ENCODE measurements at places on chromosomes 2 and 18.
A peak's percentile ranks its signal among the peaks of the same experiment; 100 is the strongest.

- DNase-seq: no peak
These were observed 174.5 kb downstream of the CTIF start for GRCh38 chr18:48713309-48713708.

- no peak for DNase-seq
These were observed 159.2 kb downstream of the GULP1 start for GRCh38 chr2:188450732-188451483.

DNA sequence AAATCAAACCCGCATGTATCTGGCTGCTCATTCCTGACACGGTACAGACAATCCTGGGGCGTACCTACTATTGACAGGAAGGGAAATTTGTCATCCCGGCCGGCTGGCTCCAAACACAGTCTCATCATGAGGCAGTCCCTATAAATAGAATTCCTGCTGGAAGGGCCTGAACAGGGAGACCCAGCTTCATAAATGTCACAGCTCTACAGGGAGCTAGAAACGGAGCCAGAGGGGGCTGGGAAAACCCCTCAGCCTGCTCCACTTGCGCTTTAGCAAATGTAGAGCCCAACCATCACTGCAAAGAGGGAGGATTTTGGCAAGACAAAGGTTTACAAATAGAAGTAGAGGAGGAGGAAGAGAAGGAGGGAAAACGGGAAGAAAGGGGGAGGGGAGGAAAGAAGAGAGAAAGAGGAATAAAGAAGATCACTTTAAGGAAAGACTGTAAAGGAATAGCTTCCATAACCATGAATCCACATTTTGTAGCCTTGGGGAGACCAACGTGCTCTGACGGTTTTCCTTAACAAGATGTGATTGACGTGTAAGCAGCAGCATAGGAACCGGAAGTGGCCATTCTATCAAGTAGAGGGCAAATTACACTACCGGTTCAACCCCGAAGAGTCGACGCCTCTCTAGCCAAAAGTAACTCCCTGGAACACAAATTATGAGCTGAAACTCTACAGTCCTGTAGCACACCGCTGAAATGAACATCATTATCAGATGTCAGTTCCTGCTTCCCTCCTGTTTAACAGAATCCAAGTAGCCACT lies 56.8 kb upstream of the TTN start:
- DNase-seq: no peak

- no peak for DNase-seq
These were observed 76.6 kb downstream of the SMIM21 start for GRCh38 chr18:75350857-75351256.

DNA sequence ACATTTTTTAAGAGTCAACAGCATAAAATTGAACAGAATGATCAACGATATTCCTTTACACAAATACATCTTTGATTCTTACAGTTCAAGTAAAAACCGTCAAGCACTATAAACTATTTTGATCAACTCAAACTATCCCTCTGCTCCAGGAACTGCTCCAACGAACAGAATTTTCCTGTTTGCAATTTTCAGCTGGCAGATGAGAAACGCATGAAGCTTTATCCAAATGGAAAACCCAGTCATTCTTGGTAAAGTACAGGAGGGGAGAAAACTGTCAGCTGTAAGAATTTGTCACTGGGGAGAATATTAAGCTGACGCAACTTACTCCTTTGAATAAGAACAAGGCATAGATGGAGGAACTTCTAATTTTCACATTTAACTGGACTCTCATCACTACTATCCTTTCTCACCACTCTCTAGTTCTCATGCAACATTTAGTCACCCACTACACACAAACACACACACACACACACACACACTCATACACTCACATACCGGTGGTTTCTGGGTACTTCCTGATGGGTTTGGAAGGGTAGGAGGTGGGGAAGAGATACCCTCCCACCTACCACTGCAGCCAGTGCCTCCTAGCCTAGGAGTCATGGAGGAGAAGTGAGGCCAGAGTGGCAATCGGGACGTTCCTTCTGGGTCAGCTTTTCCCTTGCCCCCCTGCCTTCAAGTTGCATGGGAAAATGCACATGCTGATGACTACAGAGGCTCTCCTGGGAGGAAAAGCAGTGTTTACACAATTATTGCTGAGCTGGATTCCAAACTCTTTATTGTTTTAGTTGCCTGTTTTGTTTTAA lies 54.0 kb upstream of the SPATS2L start:
- no peak for DNase-seq

DNA sequence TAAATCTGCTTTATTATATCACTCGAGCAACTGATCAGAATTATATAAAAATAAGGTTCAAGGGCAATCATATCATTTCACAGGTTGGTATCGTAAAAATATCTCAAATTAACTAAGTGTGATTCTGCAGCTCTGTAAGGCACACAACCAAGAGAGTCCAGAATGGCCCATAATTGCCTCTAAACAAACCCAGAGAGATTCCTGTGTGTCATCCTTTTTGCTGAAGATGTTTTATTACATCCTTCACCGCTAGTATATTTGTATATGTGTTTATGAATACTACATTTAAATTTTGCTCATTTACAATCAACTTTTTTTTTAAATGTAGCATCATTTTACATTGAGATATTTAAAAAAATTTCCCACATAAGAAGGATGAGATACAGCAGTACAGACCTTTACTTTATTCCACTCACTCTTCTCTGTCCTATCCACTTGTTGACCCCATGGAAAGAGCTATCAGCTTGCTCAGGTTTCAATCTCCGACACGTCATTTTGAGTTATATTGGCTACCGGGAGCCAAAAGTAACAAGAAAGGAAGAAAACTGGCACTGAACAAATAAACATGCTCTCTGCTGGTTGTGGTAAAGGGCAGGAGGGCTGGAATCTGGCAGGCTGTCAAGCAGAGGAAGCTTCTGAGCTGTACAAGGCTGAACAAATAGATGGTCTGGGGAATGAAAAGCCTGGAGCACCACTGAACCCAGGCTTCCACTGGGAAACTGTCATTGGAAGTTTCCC lies 23.1 kb downstream of the PLA2R1 start:
- DNase-seq: no peak

GRCh38 chr2:68237404-68237803 lies 14.9 kb downstream of the PPP3R1 start:
- DNase-seq: no peak

- no peak for DNase-seq
These were observed 11.1 kb downstream of the ONECUT2 start for GRCh38 chr18:57446322-57446721.

DNA sequence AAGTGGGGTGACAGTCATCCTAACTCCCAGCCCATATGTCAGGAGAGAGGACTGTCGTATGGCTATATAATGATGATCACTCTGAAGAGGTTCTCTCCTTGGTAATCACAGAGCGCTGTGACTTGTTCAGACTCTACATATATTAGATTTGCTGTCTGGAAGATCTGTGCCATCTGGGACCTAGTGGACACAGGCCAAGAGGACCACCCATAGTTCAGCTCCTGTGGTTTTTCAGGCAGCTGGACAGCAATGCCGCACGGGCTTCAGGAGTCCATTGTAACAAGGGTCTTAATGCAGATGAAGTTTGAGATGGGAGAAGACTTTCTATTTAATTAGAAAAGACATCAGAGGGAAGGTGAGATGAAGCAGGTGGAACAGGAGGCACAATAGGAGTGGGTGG lies 40.1 kb upstream of the EPHA4 start:
- DNase-seq: no peak

- DNase-seq: no peak
These were observed 120.3 kb upstream of the NFATC1 start for GRCh38 chr18:79275461-79275860.

GRCh38 chr18:53324353-53324752 lies 900.1 kb downstream of the MBD2 start:
- no peak for DNase-seq

GRCh38 chr2:239216614-239217273 lies 184.1 kb downstream of the HDAC4 start:
- peak; percentile 23 for DNase-seq

DNA sequence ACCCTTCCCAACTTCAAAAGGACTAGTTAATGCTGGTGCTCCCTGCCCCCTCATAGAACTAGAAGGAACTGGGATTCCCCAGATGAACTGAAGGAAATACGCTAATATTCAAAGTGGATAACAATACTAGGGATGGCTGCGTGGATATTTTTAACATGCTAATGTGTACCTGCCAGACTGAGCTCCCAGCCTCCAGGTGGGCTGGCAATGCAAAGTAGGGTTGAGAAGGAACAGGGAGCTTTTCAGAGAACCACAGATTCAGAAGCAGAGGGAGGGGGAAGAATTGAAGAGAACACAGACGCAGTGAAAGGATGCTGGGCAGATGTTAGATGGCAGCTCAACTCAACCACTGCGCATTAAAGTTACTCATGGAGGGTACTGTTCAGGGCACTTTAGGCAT lies 354.4 kb downstream of the TGIF1 start:
- DNase-seq: no peak

- DNase-seq: no peak
These were observed 2114.6 kb upstream of the PIK3C3 start for GRCh38 chr18:39840406-39840805.

- no peak for DNase-seq
These were observed 3.6 kb downstream of the LRP1B start for GRCh38 chr2:142127248-142127647.

DNA sequence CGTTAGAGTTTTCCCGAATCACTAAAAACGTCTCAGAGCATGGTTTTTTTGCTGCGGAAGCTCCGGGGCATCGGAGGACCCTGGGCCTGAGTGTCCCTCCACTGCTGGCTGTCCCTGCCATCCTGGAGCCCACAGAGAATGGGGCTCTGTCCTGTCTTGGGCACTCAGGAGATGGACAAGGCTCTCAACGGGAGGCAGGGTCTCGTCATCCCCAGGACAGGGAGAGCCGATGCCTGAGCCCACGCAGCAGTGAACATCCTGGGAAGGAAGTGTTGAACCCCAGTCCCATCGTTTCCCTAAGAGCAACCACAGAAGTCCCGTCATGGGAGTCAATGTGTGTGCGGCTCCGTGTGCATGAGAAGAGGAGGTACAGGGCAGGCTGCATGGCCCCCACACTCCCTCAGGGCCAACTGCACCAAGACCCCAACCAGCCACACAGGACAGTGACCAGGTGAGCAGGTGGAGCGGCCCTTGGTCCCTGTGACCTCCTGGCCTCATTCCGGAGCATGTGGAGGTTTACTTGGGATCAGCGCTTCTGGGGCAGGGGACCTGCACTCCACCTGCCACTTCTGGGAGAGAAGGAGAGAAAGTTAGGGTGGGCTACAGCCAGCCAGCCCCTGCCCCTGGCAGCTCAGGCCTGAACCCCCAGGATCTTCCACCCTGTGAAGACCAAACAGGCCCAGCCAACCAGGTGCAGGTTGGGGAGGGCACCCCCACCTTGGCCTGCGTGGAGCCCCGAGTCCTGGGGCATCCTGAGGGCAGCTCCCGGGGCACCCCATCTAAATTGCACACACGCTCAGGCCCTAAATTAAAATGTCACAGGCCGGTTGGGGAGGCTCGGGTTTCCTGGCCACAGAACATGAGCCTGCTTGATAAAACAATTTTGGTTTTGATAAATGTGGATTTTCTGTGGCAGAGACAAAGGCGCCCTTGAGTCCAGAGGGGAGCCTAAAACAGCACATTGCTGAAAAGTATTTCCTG lies 3.1 kb upstream of the SNED1 start:
- DNase-seq: no peak

DNA sequence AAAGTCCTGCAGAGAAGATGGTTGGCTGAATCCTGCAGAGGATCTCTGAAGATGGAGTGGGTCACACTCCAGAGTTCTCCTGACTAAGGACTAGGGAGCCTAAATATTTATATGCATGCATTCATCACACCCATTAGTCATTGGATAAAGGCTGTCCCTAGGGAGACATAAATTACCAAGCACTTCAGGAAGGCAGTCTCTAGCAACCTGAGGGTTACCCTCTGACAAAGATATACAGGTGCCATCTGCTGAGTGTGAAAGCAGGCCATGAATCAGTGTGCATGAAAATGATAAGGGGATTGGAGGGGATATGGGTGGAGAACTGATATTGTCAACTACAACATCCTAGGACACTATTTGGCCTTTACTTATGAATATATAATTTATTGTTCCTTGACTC lies 294.8 kb upstream of the DDX18 start:
- no peak for DNase-seq

DNA sequence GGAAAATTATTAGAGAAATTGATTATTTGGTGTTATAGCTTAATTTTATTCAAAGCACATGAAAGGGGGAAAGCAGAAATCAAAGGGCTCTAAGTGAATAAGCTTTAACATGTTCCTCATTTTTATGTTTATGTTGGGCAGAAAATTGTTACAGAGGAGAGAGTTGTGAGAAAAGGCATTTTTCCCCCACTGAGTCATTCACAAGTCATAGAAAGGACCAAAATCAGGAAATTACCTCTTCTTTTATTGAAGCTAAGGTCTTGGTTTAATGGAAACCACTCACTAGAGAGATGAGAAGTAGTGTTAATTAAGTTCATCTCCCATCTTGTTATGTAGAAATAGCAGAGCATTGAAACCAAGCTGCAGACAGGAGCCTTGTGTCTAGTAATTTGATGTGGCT lies 175.3 kb upstream of the THUMPD2 start:
- DNase-seq: no peak

DNA sequence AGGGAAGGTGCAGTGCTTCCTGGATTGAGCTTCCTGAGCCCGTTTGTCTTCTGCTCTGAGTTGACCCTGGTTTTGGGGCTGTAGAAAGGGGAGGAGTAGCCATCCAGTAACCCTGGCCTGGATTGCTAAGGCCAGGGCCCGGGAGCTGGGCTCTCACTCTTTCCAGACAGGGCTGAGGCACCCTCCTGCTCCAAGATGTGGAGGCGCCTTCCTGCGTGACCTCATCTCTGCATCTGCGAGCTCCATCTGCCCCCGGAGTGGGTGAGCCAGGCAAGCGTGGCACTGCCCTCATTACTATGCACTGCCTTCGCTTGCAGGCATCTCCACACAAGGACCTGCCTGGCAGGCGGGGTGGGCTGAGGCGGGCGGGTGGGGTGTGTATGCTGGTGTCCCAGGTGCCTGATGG lies 58.0 kb downstream of the RAB31 start:
- DNase-seq: no peak

- DNase-seq: no peak
These were observed 103.3 kb downstream of the CTAGE1 start for GRCh38 chr18:22314420-22314819.

DNA sequence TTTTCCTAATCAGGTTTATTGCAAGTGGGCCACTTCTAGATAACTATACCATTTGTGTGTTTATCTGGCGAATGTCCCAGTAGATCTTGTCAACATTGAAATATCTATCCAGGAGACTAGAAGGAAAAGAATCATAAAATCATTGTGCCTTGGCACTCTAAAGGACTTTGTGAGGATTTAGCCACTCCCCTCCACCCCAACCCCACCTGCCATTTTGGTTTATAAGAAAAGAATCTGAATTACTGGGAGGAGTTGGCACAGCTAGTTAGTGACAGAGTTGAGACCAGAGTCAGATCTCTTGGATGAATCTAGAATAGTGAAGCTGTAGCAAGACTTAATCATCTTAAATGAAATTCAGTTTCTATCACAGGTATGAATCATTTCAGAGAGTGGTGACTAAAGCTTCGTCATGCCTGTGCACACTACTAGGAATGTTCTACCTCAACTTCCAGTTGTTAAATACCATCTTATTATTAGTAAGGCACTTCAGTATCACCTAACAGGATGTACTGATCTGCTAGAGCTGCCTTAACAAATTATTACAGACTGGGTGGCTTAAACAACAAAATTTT lies 212.7 kb upstream of the SLC14A2 start:
- no peak for DNase-seq

GRCh38 chr2:112342067-112342550 lies 66.7 kb downstream of the ZC3H6 start:
- no peak for DNase-seq

GRCh38 chr2:39301352-39301751 lies 57.6 kb upstream of the CDKL4 start:
- DNase-seq: no peak

- DNase-seq: no peak
These were observed 13.1 kb upstream of the SLC35F5 start for GRCh38 chr2:113769555-113769954.
